Cerebellar nuclear complex (tissue), 1 donor: ENCODE measurements at places on chromosomes 6 and 20.

- DNase-seq, result no peak
Observed at GRCh38 chr6:158760618-158761250, 58.4 kb downstream of the EZR start.

DNA sequence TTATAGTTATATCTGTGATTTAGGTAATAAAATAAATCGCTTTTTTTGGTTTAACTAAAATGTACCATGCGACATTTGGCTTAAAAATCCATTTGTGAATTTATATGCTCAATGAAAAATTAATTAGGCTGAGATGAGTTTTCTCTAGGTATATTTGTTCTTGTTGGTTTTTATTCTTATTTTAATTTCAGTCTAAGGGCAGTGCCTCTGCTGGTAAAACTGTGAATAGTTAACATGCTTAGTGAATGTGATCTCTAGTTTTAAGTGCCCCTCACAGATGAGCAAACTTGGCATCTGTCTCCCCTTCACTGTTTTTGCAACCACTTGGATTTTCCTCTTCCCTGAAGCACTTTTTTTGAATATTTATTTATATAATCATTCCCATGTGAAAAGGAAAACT lies 822.7 kb downstream of the GRIK2 start:
- DNase-seq, result no peak

DNA sequence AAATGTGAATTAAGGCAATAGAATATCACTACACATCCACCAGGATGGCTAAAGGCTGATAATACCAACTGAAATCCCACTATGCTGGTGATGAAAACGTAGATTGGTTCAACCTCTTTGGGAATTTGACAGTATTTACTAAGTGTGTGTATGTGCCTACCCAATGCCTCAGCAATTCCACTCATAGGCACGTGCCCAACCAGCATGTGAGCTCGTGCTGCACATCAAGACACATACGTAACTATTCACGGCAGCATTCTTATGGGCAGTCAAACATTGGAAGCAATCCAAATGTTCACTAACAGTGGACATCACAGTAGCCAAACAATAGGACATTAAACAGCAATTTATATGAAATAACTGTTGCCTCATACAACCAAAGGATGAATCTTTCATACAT lies 15.7 kb upstream of the AFDN start:
- no peak for DNase-seq

- DNase-seq, result no peak
Observed at GRCh38 chr6:163501026-163501425, 86.5 kb downstream of the QKI start.

GRCh38 chr20:38723848-38724625 lies at the start of gene SLC32A1:
Gene SLC32A1 (plus strand): TSS chr20:38724486. CDS start chr20:38724725, 239 bp downstream.
- DNase-seq, result no peak

- DNase-seq, result no peak
Observed at GRCh38 chr6:169411722-169412121, 158.1 kb upstream of the THBS2 start.

- no peak for DNase-seq
Observed at GRCh38 chr6:64256483-64256882, 620.9 kb downstream of the PHF3 start.

GRCh38 chr6:69155467-69155866 lies 520.4 kb downstream of the ADGRB3 start:
- DNase-seq, result no peak

DNA sequence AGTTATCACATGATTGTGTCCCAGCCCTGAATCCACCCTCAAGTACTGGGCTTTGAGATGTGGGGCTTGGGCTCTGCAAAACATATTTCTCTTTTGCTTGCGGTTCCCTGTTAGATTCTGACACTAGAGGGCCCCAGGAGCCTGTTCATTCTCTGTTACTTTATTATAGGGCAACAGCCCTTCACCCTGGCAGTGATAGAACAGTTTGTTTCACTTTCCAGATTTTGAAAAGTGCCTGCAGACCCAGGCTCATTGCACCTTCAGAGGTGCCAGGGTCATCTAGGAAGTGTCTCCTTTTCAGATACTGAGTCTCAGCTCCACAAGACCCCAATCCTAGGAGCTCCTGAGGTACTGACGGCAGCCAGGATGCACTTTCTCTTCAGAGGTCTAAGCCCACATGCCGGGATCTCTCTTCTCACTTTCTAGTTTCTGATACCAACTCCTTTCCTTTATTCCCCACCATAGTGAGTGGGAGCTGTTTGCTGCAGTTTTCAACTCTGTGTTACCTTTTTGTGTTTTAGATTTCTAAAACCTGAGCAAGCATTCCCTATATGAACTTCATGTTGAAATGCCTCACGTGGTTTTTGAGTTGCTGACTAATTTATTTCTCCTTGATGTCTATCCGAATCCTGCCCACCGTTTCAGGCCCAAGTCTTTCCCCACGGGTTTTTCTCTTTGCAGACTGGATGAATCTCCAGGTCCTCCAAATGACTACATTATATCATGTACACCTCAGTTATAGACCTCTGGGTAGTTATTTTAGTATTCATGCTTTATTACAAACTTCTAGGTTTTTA lies 10.9 kb downstream of the ABT1 start:
- no peak for DNase-seq

- no peak for DNase-seq
Observed at GRCh38 chr6:55981660-55982059, 106.3 kb upstream of the BMP5 start.

DNA sequence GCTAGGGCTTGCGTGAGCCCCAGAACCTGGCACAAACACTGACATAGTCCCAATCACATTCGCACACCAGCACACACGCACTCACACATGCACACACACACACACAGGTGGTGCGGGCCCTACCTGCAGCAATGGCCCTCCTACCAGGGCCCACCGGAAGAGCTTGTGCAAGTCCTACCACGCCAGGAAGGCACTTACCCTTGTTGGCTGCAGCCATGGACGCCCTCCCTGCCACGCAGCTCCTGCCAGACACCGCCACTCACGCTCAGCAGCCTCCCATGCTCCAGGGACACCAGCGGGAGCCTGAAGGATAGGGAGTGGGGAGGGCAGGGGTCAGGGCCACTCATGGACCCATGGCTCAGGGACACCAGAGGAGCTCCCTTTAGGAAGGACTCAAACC lies 7.7 kb downstream of the ADISSP start:
- no peak for DNase-seq

DNA sequence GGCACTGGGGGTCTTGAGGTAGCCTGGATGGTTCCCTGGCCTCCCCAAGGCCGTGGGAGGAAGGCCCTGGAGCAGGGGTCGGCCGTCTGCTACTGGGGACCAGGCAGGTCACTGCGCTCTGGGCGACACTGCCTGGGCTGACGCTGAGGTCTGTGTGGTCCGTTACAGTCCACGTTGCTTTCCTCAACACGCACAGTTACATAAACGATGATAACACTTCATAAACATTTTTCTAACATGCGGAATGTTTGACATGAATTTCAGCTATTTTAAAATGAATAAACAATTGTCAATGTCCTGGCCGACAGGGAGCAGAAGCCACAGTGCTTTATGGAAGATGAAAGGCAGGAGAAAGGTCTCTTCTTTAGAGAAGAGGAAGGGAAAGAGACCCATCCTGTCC lies 10.2 kb upstream of the RBBP8NL start:
- no peak for DNase-seq

DNA sequence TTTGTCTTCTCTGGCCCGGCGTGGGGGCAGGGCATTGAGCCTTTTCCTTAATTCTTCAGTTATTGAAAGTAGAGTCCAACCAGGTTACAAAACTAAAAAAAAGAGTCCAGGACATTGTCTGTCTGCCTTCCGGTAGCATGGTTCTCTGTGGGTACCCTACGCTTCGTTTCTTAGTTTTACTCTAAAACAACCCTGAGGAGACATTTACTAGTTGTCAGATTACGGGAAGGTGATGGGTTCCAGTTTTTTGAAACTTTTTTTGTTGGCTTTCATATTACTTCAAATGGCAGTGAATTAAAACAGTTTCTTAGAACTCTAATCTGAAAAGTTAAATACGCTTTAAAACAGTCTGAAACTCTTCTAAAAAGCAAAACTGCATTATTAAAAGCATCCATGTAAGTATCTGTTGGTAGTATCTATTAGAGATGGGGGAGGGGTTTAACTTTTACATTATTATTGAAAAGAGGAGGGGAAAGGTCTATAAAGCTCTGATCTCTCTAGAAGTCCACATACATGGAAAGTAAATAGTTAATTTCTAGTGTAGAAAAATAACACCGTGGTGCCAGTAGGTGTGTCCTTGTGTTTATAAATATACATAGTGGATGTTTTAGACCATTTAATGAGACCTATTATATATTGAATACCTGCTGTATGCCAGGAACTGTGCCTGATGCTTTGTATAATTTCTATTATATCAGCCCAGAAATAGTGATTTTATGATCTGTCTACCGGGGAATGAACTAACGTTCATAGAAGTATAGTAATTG lies 2.2 kb downstream of the BICRAL start:
- DNase-seq, result no peak

GRCh38 chr6:129672341-129672682 lies 37.7 kb downstream of the ARHGAP18 start:
- no peak for DNase-seq

DNA sequence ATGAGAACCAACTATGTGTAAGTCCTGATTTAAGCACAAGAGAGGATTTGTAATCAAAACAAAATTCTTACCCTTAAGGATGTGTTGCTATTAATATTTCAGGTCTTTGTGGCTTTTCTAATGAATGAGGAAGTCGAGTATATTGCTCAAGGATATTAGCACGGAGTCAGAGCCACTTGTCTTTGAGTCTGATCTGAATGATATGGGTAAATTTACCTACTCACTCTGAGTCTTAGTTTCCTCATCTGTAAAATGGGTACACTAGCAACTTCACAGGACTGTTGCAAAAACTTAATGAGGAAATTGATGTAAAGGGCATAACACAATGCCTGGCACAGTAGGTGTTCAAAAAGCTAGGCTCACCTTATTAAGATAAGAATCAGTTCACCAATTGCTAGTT lies 30.0 kb upstream of the QKI start:
- DNase-seq, result no peak

DNA sequence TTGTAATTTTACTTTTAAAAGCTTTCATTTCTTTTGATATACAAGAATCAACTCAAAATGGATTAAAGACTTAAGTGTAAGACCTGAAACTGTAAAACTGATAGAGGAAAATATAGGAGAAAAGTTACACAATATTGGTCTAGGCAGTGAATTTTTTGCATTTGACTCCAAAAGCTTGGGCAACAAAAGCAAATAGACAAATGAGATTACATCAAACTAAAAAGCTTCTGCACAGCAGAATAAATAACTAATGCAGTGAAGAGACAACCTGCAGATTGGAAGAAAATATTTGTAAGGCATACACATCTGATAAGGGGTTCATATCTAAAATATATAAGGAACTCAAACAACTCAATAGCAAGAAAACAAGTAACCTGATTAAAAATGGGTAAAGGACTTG lies 3.0 kb downstream of the GABRR1 start:
- DNase-seq, result no peak

DNA sequence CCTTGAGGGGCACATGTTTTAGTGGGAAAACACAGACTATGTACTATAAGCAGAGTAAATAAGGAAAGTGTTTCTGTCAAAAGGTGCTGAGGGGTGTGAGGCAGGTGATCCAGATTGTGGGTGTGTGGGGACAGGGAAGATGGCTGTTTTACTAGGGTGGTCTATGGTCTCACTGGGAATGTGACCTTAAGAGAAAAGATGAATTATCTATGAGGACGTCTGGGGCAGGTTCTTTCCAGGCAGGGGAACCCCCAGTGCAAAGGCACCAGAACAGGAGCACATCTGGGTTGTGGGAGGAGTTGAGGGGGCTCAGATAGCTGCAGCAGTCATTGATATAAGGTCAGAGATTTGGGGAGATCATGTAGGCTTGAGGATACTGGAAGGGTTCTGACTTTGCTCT lies 18.2 kb upstream of the POLR1H start:
- DNase-seq, result no peak

- no peak for DNase-seq
Observed at GRCh38 chr20:64077094-64077493, 2.2 kb downstream of the RGS19 start.

- DNase-seq, result no peak
Observed at GRCh38 chr6:125871365-125871764, 80.6 kb downstream of the NCOA7 start.

- DNase-seq, result no peak
Observed at GRCh38 chr6:158522616-158523015, 37.3 kb upstream of the TMEM181 start.

- no peak for DNase-seq
Observed at GRCh38 chr6:53246924-53247323, 98.3 kb upstream of the GCM1 start.

GRCh38 chr6:107059606-107060005 lies 31.6 kb downstream of the MTRES1 start:
- no peak for DNase-seq

- DNase-seq, result no peak
Observed at GRCh38 chr6:125759959-125760457, 10.6 kb downstream of the HEY2 start.

GRCh38 chr6:125795301-125795700 lies 4.5 kb downstream of the NCOA7 start:
- no peak for DNase-seq

DNA sequence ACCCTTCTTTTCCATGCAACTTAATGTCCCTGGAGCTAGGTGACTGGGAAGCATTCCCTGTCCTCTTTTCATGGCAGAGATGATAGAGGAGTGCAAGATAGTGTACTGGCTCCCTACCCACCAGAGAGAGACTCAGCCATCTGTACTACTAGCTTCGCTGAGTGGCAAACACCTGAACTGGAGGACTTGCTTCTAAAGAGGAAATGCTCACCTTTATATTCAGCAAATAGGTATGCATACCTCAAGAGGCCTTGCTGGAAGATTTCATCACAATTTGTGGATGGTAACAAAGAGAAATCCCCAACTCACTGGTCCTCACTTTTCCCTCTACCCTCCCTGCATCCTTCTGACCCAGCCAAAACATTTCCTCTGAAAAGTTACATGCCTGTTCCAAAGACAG lies 124.1 kb downstream of the FOXA2 start:
- no peak for DNase-seq

- no peak for DNase-seq
Observed at GRCh38 chr6:149443411-149444181, 41.2 kb downstream of the ZC3H12D start.

DNA sequence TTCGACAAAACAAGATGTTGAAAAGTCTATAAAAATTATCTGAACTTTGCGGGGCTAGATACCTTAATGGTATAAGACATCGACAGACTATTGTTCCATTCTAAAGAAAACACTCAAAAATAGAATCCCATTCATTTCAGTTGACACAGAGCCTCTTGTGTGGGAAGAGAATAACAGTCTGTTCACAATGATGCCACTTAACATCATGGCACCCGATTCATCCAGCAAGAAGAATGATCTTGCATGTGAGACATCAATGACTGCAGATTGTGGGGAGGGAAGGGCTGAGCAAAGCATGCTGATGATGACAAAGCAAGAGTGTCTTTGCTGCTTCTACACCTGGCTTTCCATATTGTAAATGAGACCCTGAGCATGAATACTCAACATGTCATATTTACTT lies 49.7 kb upstream of the ARMH2 start:
- no peak for DNase-seq

GRCh38 chr20:17210387-17210786 lies 16.5 kb upstream of the PCSK2 start:
- DNase-seq, result no peak

GRCh38 chr6:129695373-129696027 lies 14.5 kb downstream of the ARHGAP18 start:
- DNase-seq, result no peak
